Hippocampal formation (tissue), 2 donors: ENCODE measurements at places on chromosomes 12 and 14.
A peak's percentile ranks its signal among the peaks of the same experiment; 100 is the strongest.

GRCh38 chr12:31772685-31773222 is 43.9 kb upstream of the AMN1 start:
- DNase-seq = no peak

- peak; percentile 11 for DNase-seq
Observed at GRCh38 chr12:75977952-75978671, 53.5 kb downstream of the PHLDA1 start.

DNA sequence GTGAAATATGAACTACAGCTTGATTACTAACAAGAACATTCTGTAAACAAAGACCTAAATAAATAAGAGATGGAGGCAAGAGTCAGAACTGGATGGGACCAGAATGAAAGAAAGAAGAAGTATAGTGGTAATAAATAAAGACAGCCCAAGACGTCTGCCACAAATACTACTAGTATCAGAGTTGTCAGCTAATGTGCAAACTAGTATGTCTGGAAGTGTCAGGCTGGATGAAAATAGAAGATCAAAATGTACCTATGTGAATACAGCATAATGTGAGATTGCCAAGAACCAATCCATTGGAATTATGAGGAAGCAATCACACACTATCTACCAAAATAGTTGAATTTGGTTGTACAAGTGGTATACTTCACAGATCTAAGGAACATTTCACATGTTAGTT is 353.0 kb downstream of the BTG1 start:
- DNase-seq = no peak

GRCh38 chr12:124928095-124928911 is 13.9 kb upstream of the UBC start:
- DNase-seq = no peak

- no peak for DNase-seq
Observed at GRCh38 chr14:104146651-104147345, 8.4 kb downstream of the KIF26A start.
